ENCODE measurements at places on chromosomes 3 and 15. TPM values are rescaled to one million over a fixed set of nuclear protein-coding genes. Genes with fewer than 3 reads are reported as not detected.

The C2CD4A gene
- polyA plus RNA-seq = not detected

The TBL1XR1 gene
- polyA plus RNA-seq = 16.7 TPM

The PRTG gene
- 3.6 TPM for polyA plus RNA-seq

The SAMMSON gene
- not detected for polyA plus RNA-seq

The GAP43 gene
- polyA plus RNA-seq = 13.6 TPM

The RBP2 gene
- polyA plus RNA-seq = not detected

The CCR3 gene
- polyA plus RNA-seq = not detected

The STXBP5L gene
- 0.03 TPM for polyA plus RNA-seq

The C3orf20 gene
- polyA plus RNA-seq = not detected

The GALNT15 gene
- polyA plus RNA-seq = 4.7 TPM
